ENCODE measurements at places on chromosomes 12 and 14.

GRCh38 chr14:65658202-65658601 is 245.7 kb downstream of the FUT8 start:
- peak; percentile 23 for DNase-seq

DNA sequence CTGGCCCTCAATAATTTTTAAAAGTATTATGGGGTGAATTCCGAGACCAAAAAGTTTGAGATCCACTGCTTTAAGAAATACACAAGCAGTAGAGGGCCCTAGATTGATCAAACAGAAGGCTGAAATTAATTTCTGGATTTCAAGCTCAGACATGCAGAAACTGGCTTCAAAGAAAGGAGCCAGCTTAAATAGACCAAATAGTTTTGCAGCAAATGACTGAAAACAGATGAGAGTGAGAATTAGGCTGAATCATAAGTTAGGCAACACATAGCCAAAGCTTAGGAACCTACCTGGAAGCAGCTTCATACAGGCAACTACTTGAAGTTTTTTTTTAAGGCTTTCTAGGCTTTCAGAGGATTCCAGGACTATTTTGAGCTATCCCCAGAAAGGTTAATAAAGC is 12.4 kb downstream of the ATF7 start:
- no peak for DNase-seq

DNA sequence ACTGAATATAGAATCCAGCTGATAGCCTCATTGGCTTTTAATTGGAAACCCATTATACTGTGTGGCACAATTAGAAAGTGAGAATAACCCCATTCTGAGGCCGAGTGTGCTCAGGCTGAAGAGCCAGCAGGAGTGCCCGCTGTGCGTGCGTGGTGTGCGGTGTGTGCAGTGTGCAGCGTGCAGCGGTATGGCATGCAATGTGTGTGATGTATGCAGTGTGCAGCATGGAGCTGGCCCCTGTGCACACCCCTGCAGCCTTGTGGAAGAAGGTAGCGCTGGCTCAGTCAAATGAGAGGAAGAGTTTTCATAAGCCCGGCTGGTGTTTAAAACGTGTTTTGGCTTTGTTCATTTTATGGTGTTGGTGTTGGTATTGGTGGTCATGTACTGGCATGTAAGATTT is 22.9 kb downstream of the CKB start:
- DNase-seq = no peak

DNA sequence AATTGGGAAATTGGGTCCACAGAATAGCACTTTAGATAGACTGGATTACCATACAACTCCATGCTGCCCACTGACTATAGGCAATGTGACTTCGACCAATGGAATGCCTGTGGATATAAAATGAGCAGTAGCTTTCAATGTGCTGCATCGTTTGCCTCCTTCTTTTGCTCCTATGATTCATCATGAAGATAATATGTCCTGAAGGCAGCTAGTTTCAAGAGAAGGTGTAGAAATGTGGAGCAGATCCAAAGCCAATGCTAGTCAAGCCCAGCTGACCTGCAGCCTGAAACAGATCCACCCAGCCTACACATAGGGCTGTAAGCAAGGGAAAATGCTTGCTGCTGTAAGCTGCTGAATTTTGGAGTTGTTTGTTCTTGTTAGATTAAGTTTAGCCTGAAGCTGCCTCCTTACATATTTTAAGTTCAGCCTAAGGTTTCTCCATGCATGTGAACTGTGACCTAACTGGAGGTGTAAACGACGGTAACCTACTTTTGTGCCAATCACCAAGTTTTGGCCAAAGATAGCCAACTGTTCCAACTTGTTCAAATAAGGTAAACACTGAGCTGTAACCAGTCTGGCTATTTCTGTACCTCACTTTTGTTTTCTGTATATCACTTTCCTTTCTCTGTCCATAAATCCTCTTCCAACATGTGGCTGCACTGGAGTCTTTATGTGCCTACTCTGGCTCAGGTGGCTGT is 169.1 kb upstream of the AVPR1A start:
- DNase-seq = no peak

- no peak for DNase-seq
These were observed 160.8 kb upstream of the SEL1L start for GRCh38 chr14:81694419-81694818.

DNA sequence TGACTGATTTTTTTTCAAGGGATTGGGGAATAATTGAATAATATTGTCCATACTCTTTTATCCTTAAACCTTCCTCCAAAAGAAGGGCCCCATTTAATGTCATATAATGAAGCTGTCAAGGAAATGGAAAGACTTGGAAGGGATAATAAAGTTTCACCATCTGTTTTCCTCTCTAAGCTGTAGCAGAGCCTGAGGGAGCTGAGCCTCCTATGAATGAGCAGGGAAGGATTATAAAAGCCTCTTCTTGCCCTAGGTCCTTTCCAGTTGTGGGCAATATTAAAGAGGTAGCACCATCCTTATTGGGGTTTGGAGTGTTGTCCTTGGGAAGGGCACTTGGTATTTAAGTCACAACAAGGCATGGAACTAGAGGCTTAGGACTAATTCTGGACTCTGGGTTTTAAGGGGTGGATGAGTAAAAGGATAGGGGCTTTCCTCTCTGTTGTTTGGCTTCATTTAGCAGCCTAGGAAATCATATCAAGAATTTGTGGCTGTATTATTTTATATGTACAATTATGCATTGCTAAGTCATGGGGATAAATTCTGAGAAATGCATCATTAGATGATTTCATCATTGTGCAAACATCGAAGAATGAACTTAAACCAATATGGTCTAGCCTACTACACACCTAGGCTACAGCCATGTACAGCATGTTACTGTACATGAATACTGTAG is 408.5 kb upstream of the DCN start:
- no peak for DNase-seq

DNA sequence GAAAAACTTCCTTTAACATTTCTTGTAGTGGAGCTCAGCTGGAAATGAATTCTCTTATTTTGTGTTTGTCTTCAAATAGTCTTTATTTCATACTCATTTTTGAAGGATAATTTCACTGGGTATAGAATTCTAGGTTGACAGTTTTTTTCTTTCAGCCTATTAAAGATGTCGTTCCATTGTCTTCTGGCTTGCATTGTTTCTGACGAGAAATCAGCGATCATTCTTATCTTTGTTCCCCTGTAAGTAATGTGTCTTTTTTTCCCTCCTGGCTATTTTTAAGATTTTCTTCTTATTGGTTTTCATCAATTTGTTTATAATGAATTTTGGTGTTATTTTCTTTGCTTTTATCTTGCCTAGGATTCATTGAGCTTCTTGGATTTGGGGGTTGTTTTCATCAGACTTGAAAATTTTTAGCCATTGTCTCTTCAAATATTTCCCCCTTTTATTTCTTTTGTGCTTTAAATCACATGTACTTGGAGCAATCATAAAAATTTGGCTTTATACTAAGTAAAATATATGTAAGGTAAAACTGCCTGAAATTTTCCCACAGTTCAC is 89.4 kb downstream of the UNC79 start:
- no peak for DNase-seq

GRCh38 chr14:78196323-78196722 is 26.1 kb downstream of the NRXN3 start:
- no peak for DNase-seq

- no peak for DNase-seq
These were observed 9.8 kb downstream of the CPNE6 start for GRCh38 chr14:24080888-24081738.

- DNase-seq = no peak
These were observed 116.2 kb upstream of the FRMD6 start for GRCh38 chr14:51535443-51536044.

DNA sequence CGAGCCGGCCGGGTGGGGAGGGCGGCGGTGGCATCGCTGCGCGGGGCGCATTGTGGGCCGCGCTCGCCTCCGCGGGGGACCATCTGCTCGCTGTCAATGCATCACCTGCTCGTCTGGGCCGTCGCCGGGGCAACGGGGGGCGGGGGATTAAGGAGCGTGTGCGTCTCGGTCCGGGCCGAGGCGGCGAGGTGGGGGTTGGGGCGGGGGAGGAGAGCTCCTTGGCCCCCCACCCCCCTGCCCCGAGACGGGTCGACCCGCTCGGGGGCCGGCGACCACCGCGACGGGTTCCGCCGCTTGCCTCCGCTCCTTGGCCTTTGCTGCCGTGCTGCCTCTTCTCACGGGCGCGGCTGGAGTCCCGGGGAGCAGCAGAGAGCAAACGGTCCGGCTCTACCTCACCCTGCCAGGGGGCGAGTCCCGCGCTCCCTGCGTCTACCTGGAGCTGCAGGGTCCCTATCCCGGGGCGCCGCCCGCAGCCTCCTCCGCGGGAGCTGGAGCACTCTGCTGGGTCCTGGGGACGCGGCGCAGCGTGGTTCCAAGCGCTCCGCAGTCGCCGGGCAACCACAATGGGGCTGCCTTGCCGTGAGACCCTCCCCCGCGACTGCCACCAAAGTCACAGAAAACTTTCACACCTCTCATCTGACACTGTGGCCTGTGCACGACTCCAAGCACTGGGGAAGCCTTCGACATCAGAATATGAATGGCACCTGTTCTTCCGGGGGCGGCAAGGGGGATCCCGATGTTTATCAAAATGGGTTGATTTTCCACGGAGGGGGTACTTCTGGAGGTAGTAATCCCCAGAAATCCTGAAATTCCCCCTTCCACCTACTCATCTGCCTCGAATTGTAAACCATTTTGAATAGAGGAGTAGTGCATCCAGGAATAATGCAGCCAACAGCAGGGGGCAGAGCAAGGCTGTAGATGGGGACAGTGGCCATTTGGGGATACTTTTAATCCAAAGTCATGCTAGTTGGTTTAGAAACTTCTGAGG is at the start of gene C12orf42:
TSS of gene C12orf42 (minus strand) at position 500 of the 988 bp plus-strand sequence. CDS start 17,542 bp downstream, outside the sequence.
- no peak for DNase-seq

DNA sequence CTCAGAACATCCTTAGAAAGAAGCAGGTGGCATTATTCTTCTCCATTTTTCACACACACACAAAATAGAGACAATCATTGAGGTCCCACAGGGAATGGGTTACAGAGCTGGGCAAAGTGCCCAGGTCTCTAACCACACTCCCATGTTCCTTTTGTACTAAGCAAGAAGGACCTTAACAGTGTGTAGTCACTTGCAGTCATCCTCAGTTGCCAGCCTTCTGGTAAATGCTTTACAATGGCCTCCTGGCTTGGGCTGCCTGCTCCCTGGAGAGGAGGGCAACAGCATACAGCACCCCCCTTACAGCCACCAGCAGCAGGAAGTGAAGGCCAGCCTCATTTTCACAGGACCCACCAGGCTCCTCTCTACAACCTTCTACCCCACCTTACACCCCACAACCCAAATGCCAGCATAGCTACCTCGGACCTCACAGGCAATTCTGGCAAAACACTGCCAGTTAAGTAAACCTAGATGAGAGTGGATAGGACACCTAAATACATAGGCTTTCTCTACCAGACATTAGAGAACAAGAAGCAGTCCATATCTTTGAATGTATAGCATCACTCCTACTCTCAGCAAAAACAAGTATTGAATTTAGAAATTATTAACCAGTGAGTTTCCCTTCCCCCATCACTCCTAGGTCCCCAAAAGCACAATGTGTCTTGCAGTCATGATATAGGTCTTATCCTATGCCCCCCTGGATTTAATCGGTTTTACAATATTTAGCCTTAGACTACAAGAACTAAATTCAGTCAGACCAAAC is 88.1 kb downstream of the PPP2R5E start:
- no peak for DNase-seq

DNA sequence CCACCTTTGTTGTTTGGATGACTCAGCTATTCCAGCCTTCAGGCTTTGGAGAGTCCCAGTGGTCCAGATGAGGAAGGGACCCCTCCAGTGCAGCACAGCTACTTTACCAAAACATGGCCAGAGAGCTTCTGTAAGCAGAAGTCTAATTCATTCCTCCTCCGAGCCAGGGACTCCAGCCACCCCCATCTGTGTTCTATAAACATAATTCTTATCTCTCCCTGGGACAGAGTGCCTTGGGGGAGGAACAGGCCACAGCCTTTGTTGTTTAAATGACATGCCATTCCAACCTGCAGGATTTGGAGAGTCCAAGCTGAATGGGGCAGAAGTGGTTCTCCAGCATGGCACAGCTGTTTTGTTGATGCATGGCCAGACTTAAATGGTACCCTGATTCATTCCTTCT is 994.0 kb downstream of the TRHDE start:
- DNase-seq = no peak

DNA sequence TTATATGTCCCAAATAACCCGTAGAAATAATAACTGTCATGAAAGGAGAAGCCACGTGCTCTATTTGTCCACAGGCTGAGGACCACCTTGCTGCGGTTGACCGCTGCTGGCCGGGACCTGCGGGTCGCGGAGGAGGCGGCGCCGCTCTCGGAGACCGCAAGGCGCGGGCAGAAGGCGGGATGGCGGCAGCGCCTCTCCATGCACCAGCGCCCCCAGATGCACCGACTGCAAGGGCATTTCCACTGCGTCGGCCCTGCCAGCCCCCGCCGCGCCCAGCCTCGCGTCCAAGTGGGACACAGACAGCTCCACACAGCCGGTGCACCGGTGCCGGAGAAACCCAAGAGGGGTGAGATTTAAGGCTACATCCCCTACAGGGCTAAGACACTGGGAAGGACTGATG is 21.0 kb downstream of the RPGRIP1 start:
- no peak for DNase-seq
